Retina (tissue), 1 donor: ENCODE measurements at places on chromosomes 2 and 18.

- no peak for DNase-seq
Observed at GRCh38 chr2:71597756-71598155, 144.4 kb downstream of the DYSF start.

DNA sequence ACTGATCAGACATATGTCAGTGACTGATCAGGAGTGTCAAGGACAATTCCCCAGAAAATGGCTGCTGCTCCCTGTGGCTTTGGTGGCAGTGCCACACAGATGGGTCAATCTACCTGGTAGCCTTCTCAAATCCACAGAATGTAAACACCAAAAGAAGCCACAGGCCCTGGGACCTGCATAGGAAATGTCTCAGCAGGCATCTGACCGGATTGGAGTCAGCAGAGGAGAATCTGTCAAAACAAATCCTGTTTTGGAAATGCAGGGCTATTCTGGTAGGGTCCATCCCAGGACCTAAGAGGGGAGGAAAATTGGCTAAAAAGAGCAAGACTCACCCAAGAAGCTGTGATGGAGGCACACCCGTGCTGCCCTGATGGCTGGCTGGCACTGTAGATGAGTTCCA lies 189.7 kb downstream of the TMEM247 start:
- DNase-seq, result no peak

DNA sequence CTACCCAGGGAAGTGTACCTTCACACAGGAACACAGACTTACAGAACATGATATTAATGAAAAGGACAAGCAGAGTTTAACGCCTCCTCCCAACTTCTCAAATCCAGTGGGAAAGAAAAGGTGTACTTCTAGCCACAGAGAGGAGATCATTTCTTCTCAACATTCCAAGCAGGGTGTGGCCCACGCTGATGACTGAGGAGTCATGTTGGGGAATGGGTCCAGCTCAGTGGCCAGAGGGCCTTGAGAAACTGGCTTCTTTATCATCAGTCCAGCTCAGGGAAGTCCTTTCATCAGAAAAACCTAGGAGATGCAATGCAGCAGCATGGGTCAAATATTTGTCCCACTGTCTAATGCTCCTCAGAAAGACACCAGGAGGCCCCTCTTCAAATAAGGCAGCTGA lies 63.0 kb downstream of the RBM43 start:
- DNase-seq, result no peak

DNA sequence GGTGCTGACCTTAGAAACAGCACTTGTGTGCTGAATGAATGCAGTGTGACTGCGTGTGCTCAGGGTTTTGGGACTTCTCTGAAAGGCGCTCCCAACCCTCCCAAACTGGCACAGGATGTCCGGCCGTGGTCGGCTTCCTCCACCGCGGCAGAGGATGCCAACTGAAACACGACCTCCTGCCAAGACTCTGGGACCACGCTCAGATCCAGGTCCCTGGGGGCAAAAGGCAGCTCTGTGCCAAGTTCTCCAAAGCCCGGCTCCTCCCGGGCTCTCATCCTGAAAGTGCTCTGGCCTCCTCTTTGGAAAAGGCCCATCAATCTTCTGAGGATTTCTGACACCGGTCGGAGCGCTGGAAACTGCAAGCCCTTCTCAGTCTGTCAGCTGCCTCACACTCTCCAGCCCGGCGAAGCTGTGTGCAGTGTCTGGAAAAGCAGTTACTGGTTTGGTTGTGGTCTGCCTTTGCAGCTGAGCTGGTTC lies 32.3 kb upstream of the ZBTB7C start:
- no peak for DNase-seq

GRCh38 chr2:232927793-232928550 lies 57.9 kb downstream of the SNORC start:
- no peak for DNase-seq

- no peak for DNase-seq
Observed at GRCh38 chr2:227577555-227577954, 21.1 kb upstream of the SCYGR2 start.

DNA sequence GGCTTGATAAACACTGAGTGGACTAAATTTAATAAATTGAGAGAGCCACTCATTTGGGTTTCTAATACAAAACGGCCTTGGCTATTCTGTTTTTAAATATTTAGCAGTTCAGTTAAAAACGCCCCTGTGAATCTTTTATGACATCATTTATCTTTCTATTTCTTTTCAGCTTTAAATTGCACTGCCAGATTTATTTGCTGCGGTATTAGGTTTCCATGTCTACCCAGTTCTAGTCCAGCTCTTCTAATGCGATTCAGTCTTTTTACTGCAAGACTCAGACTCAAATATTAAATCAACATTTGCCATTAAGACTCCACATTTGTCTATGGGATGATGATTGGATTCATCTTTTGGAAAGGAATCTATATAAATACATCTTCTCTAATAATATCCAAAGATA lies 2174.3 kb upstream of the PIK3C3 start:
- no peak for DNase-seq

DNA sequence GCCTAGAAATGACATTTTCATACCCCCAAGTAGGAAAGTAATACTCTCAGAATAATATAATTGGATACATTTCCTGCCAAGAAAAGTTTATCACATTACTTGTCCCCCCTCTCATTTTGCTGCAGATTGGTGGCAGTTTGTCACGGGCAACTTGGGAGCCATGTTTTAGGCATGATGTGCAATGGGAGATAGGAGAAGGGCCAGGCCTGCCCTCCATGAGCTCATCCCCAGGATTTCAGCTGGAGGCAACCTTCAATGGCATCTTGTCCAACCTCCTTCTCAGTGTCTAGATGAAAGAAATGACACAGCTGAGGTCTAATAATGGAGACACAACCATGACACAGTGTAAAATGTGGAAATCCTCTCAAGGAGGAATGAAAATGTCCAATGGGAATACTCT lies 11.4 kb upstream of the RAB31 start:
- no peak for DNase-seq

- peak; percentile 25 for DNase-seq
Observed at GRCh38 chr2:187168720-187169713, 279.0 kb downstream of the CALCRL start.

- DNase-seq, result peak; percentile 57
Observed at GRCh38 chr18:50523165-50523564, 36.7 kb upstream of the MAPK4 start.

DNA sequence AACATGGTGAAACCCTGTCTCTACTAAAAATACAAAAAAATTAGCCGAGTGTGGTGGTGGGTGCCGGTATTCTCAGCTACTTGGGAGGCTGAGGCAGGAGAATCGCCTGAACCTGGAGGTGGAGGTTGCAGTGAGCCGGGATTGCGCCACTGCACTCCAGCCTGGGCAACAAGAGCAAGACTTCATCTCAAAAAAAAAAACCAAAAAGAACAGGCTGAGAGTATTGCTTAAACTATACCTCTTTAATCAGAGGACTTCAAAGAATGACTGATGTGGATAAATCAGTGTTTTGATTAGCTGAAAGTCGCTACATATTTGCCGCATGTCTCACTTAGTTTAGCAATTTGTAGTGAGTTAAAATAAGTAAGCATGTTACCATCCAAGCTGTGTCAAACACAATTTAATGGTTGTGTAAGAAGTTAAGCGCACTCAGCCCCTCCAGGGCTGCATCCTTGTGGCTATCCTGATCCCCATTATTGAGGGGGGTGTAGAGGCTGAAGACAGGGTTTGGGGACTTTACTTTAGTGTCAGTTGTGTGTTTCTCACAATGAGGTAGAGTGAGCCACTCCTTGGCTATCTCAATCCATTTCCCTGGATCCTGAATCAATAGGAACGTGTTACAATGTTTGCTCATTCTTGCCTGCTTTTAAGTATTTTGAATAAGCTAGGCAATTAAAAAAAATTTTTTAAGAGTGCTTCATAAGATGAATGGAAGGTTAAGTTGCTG lies 11.0 kb upstream of the FARP2 start:
- DNase-seq, result no peak

GRCh38 chr2:221972813-221973478 lies 325.9 kb downstream of the PAX3 start:
- no peak for DNase-seq

DNA sequence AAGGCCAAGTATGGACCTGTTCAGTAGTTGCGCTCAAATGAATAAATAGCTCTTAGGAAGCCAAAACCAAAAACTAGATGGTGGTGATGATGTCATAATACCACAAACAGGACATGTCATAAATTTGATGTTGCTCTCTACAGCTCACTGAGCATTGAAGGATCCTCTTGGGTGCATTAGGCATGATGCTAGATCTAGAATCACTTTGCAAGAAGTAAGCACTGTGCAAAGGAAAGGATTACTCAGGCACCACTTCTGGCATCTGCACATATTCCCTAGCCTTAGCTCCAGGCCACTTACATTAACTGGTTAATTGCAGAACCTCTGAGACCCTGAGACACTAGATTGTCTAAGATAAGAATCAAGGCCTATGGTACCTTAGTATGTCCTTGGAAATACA lies 58.0 kb downstream of the LRRTM1 start:
- no peak for DNase-seq

- DNase-seq, result no peak
Observed at GRCh38 chr18:57621246-57621604, 411 bp downstream of the NARS1 start.

DNA sequence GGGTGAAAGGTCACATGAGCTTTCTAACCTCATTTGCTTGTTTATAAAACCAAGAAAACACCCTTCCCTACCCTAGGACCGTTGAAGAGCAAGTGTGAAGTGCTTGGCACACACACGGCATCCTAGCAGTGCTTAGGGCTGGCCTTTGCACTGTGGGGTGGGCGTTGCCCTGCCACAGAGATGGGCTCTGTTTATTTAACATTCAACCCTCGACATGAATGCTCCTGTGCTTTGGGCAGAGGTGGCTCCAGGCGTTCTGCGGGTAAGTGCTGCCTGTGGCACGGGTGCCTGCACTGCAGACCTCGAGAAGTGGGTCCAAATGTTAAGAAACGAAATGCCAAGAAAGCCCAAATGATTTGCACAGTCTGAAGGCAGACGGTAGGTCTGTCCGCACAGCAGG lies 170.1 kb downstream of the FHOD3 start:
- no peak for DNase-seq

DNA sequence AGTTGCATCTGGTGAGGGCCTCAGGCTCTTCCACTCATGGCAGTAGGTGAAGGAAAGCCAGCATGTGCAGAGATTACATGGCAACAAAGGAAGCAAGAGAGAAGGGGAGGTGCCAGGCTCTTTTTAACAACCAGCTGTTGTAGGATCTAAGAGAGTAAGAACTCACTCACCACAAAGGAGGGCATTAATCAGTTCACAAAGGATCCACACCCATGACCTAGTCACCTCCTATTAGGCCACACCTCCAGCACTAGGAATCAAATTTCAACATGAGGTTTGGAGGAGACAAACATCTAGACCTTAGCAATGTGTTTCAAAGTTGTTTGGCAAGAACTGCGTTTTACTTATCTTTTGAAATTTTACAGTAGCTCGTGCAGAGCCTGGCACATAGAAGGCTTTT lies 20.5 kb upstream of the REG3A start:
- no peak for DNase-seq

GRCh38 chr2:43009448-43009847 lies 217.0 kb downstream of the ZFP36L2 start:
- no peak for DNase-seq

GRCh38 chr18:54813305-54813704 lies 15.0 kb upstream of the RAB27B start:
- DNase-seq, result no peak

DNA sequence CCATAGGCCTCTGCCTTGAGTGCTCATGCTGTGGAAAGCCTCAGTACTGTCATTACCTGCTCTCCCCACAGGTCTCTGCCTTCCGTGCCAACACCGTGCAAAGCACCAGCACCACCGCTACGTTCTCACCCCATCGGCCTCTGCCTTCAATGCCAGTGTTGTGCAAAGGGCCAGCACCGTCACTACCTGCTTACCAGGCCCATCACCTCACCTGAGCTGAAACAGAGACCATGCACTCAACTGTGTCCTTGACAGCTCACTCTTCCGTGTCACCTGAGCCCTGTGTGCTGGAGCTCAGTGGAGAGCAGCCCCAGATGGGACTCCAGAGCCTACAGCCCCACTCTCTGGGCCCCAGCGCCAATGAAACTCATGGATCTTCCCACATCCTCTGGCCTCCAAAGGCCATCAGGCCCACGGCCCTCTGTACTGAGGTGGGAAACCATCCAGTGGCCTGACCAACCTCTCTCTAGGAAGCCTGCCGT lies 62.7 kb downstream of the ZNF516 start:
- no peak for DNase-seq

DNA sequence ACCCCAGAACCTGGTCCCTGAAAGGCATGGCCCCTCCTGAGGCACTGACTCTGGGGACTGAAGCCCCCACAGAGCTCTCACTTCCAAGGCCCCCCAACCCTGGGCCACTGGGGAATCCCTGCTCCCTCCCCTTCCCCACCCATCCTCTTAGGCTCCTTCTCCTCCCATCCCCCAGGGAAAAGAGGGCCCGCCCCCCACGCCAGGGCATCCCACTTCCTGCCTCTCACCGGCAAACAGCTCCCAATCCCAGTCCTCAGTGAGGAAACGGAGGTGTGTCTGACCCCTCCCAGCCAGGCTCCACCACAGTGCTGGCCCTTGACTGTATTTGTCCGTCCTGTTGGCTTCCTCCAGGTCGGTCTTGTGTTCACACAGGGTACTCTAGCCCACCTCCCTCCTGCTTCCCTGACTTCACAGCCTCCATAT lies 35.0 kb upstream of the PTMA start:
- no peak for DNase-seq

- no peak for DNase-seq
Observed at GRCh38 chr18:75429975-75430374, 2.5 kb upstream of the SMIM21 start.

DNA sequence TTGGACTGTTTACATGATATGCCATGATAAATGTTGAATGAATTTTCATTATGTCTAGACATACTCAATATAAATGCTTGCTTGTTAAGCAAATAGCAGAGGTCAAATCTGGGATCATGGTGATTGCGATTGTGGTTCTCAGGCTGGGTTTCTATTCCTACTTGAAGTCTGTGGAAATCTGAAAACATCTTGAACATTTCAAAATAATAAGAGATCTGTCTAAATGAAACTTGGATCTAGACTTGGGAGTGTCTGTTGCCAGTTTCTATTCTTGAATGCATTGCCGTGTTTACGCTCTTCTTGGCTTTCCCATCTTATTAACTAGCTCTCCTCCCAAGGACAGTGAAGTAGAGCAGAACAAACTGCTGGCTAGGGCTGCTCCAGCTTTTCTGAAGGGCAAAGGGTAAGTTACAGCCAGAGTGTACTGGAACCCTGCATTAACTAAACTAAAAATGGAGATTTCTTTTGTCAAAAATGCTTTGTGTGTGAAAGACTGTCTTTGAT lies 127.7 kb downstream of the DTNA start:
- peak; percentile 69 for DNase-seq

- no peak for DNase-seq
Observed at GRCh38 chr2:215657844-215658243, 222.0 kb upstream of the FN1 start.

DNA sequence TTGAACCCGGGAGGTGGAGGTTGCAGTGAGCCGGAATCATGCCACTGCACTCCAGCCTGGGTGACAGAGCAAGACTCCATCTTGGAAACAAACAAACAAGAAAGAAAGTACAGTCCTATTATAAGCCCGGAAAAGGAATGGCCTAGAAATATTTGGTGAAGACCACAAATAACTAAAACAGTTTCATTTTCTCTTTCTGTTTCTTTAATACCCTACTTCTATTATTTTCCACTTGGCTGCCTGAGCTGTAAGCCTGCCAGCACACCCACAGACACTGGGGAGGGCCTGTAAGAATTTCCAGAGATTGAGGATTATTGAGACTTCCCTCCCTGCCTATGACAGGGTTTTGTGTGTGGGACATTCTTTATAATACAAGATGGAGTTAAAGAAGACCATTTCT lies 188.0 kb upstream of the DCC start:
- no peak for DNase-seq

- no peak for DNase-seq
Observed at GRCh38 chr2:133574620-133575019, 6.4 kb upstream of the NCKAP5 start.
